ENCODE measurements at places on chromosomes 1 and 21. TPM values are rescaled to one million over a fixed set of nuclear protein-coding genes. Genes with fewer than 3 reads are reported as not detected.

ENAH gene
- 91.8 TPM for total RNA-seq

ZNF593OS gene
- total RNA-seq, result not detected

FCGR3A gene
- not detected for total RNA-seq

RGS18 gene
- total RNA-seq, result not detected

EFNA1 gene
- not detected for total RNA-seq

- no peak for DNase-seq
Measured at GRCh38 chr1:3021801-3022401, 634 bp downstream of the ACTRT2 start.

GRCh38 chr1:57831624-57832023 is 407.8 kb upstream of the DAB1 start:
- DNase-seq, result no peak

DNA sequence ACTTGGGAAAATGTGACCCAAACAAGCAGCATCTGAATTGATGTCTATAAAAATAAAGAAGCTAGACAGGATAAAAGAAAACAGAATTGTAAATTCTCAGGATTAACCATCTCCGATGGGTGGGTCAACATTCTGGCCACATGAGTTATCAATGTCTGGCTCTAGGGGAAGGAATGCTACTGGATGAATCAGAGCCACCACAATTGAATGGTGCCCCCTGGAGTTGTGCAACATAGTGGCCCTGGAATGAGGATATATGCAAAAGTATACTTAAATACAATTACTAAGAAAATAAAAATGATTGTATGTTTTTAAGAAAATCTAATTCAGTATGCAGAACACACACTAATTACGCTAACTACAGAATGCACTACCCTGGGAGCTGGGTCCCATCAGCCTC is 185.6 kb downstream of the TGFBR3 start:
- DNase-seq, result peak; percentile 56

GRCh38 chr1:31432592-31433395 is 19.8 kb downstream of the SERINC2 start:
- no peak for DNase-seq

GRCh38 chr1:119143706-119144105 is 3.3 kb upstream of the WARS2 start:
- no peak for DNase-seq

DNA sequence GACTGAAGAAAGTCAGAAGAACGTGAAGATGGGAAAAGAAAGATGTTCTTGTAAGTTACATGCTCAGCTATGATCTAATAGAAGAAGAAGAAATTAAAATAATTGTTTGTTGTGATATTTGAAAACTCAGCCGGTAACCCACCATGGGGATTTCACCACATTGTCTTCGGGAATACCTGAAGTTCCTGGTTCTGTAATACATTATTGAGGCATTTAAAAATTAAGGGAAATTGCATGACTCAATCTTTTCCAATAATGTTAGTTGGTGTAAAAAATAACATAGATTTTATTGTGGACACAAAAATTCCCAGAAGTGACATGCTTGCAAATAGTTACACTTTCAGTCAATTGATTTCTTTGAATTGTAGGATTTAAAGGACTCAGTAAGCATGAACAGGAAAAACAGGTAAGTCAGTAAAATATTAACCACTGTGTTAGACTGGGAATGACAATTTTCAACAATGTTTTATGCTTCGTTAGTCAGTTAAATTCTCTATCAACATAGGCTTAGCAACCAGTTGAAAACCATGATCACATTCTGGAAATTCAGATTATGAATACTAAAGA is 745.1 kb downstream of the LTN1 start:
- DNase-seq, result no peak

- DNase-seq, result no peak
Measured at GRCh38 chr1:114559356-114559755, 22.1 kb downstream of the BCAS2 start.

GRCh38 chr1:1250786-1251284 is 4.3 kb upstream of the C1QTNF12 start:
- no peak for DNase-seq

GRCh38 chr1:95622609-95623008 is 388.6 kb downstream of the RWDD3 start:
- no peak for DNase-seq

- peak; percentile 44 for DNase-seq
Measured at GRCh38 chr1:1959840-1960479, 40.9 kb upstream of the TMEM52 start.

DNA sequence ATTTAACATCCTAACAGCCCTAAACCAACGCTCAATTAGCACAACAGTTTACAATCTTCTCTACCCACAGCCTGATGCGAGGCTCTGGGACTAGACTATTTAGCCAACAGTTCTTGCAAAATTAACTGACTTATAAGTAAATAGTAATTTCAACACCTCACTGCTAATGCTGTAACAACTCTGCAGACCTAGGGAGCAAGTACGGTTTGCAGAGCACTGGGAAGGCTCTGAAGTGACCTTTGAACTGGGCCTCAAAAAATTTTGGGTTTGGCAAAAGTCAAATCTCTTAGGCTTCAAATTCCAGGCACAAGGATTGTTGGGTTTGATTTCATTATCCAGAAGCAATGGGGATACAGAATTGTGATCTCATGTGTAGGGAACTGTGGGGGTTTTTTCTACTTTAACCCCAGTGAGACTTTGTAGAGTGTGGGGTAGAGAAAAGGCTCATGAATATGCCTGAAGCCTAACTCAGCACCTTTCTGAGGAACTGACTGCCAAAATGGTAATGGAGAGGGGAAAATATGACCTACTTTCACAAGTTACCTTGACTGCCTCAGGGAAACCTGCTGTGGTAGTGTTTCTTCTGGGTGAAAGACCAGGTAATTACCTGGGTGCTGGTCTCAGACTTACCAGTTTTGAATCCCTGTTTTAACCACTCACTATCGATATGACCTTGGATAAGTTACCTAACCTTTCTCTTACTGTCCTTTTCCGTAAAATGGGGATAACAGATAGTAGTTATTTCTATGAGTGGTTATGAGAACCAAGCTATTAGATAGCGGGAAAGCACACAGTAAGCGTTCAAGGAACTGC is 889 bp upstream of the TXLNA start:
- no peak for DNase-seq

GRCh38 chr21:41761934-41762635 is 4.8 kb downstream of the RIPK4 start:
- DNase-seq, result no peak
